Kidney tubule cell (primary cell): ENCODE measurements at places on chromosomes 2 and 18.

GRCh38 chr18:13433685-13434084, 215.1 kb downstream of the LDLRAD4 start:
- no peak for DNase-seq

DNA sequence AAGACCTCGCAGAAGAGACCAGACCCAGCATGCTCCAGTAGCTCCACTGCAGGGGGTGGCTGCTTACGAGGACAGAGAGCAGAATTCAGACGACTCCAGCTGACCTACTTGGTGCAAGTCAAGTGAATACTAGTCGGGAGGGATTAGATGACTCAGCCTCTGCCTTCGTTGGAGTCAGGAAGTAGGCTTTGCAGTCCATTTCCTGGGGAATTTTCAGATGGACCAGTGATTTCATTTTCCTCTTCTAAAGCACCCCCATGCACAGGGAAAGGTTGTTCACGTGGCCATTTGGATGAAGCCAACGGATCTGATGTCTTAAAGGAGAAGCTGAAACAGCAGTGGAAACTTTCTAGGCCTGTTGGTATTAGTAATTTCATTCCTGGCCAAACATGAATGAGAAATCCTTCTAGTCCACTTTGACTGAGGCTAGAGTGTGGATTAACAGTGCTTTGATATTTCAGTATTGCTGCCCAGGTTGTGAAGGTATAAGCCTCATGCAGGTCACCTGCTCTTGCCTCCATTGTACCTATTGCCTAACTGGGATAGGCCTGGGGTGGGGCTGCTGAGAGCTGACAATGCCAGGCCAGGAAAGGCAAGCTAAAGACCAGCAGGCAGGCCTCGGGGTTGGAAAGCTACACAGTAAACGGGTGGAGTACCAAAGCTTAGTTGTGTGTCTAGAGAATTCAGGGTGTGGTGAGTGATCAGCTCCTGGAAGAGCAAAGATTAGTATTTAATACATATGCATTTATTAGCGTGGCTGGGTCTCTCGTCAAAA, 117.6 kb upstream of the FOSL2 start:
- DNase-seq, result peak; percentile 100

- DNase-seq, result peak; percentile 79
Observed at GRCh38 chr2:95530734-95531133, 46.2 kb upstream of the TRIM43B start.

GRCh38 chr2:114684403-114684802, 242.0 kb downstream of the DPP10 start:
- DNase-seq, result no peak

DNA sequence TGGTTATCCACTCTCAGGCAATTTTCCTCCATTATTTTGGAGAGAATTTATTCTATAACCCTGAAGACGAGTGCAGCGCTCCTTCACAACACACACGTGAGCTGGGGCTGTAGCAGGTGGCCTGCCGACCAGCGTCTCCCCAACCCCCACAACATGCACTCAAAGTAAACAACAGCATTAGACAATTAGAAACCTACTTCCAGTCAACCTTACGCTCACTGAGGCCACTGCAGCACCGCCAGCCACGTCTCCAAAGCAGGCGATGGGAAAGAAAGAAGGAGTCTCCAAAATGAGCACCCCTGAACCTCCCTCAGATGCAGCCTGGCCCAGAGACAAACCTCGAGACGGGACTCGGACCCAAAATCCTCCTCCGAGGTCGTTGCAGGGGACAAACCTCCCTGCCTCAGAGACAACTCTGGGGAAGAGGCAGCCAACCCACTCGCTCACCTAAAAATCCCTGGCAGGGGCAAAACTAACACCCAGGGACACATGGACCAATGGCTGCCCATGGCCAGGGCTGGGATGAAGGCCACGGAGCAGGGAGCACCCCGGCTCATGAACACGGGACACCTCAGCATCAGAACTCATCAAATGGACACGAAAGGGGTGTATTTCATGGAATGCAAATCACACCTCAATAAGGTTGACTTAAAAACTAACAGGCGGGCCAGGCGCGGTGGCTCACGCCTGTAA, 2.6 kb downstream of the SLC66A2 start:
- DNase-seq, result no peak

DNA sequence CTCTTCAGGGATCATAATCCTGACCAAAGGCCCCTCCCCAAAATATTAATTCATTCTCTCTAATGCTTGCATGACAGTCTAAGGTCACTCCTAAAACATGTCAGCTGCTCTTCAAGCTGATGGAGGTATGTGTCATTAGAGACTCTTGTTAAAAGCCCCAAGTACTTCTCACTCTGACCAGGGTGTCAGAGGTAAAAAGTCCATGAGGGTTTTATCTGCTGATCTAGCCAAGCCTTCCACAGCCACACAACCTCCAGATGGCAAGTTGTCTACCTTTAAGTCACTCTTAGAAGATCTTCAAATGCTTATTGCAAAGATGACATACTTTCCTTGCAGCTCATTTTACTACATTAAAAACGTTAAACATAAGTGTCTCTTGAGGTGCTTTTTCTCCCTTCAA, 83.6 kb upstream of the ETAA1 start:
- DNase-seq, result no peak

GRCh38 chr2:152920846-152921245, 202.4 kb downstream of the ARL6IP6 start:
- DNase-seq, result peak; percentile 48

DNA sequence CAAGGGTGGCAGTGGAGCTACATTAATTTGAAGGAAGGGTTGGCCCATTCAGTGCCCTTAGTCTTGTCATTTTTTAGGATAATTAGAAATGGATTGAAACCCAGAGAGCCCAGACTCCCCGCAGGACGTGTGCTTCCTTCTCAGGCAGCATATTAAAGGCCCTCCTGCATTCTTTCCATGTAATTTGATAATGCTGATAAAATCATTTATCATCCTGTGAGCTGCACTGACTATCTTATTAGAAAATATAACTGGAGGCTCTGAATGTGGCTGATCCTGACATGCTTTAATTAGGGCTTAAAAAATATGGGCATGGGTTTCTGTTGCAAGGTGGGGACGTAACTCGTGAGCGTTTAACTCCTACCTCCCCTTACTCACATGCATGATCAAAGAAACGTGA, 148.1 kb downstream of the ACKR3 start:
- DNase-seq, result no peak

DNA sequence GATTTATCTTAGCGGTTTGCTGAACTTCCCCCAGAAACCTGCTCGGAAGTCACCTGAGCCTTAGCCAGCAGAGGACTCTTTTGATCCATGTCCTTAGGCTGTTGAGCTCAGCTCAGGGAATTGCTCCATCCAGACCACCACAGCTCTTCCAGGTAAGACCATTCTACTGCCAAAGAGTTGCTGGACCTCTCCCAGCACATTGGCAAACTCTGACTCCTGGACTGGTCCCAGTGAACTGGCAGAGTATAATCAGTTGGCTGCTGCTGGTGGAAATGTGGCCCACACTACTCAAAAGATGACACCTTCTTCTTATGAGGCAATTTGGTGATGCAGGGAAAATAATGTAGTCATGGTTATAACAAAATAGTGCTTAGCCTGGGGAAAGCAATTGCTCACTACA, 308.8 kb upstream of the FIGN start:
- DNase-seq, result no peak

GRCh38 chr2:236998758-236999157, 86.9 kb upstream of the COPS8 start:
- DNase-seq, result no peak

DNA sequence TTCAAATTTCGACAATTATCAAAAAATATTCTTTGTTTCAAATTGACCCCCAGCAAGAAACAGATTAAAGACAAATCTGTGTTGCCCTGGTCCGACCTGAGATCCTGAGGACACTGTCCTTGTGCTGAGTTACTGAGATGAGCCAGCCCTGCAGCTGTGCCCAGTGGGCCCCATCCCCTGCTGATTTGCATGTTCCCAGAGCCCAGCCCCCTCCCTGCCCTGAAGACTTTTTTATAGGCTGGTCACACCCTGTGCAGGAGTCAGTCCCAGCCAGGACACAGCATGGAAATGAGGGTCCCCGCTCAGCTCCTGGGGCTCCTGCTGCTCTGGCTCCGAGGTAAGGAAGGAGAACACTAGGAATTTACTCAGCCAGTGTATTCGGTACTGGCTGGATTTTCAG, 31.4 kb upstream of the ZNG1B start:
- no peak for DNase-seq

DNA sequence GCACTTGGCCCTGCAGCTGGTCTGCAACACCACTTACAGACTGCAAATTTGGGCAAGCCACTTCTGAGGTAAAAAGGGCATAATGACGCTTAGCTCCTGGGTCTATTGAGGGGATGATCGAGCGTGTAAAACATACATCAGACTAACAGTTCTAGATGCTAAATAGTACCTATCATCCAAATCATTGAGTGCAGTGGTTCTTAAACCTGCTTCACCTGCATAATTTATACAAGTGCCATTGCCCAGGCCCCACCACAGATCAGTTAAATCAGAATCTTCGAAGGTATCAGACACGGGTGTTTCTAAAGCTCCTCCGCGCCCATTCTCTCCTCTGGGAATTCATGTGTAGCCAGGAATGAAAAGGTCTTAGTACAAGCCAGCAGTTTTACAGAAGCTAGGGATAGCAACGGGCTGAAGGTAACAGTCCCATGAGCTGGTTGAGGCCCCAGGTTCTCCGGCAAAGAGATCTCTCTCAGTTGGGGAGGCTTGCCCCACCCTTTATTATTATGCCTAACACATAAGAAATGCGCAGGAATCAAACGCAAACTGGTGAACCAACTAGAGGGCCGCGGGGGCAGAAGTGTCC, 737 bp upstream of the RNF181 start:
- DNase-seq, result no peak

DNA sequence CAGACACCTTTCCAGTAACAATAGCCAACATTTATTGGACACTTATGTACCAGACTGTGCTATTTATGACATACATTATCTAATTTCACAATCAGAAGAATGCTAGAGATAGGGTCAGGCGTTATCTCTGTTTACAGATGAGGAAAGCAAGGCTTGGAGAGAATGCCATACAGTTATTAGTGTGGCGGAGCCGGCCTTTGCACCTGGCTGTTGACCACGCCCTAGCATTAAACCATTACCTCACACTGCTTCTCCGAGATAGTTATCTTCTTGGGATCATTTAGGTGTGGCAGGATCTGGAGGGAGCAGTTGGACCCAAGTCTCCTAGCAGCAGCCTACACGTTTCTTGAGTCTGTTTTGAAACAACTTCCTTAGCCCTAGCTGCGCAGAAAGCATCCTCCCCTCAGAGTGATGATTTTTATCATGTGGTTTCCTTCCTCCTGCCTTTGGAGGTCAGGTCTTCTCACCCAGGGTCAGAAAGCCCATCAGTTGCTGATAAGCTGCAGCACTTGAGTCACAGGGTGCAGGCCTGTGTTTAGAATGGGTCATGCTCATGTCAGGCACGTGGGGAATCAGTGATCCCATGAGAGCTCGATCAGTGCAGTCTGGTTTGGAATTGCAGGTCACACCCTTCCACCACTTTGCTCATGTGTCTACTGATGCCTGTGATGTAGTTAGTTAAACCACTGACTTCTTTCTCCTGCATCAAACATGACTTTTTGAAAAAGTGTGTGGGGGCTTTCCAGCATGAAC, 118.2 kb downstream of the SPTBN1 start:
- DNase-seq, result peak; percentile 78

DNA sequence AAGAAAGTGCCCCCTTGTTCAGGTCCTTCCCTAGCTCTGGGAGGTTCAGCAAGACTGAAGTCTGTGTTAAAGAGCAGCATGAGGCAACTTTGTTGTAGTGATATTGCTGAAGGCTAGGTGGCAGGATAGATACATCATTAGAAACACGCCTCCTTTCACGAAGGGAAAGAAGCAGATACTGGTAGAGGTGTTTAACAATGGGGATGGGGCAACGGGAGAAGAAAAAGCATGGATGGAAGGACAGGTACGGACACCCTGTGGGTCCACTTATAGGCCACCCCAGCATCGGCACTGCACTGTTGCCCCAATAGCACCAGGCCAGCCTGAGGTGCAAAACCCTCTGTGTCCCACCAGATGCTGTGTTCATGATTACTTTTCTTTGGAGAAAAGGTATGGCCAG, 3.5 kb upstream of the IGFBP5 start:
- peak; percentile 75 for DNase-seq

DNA sequence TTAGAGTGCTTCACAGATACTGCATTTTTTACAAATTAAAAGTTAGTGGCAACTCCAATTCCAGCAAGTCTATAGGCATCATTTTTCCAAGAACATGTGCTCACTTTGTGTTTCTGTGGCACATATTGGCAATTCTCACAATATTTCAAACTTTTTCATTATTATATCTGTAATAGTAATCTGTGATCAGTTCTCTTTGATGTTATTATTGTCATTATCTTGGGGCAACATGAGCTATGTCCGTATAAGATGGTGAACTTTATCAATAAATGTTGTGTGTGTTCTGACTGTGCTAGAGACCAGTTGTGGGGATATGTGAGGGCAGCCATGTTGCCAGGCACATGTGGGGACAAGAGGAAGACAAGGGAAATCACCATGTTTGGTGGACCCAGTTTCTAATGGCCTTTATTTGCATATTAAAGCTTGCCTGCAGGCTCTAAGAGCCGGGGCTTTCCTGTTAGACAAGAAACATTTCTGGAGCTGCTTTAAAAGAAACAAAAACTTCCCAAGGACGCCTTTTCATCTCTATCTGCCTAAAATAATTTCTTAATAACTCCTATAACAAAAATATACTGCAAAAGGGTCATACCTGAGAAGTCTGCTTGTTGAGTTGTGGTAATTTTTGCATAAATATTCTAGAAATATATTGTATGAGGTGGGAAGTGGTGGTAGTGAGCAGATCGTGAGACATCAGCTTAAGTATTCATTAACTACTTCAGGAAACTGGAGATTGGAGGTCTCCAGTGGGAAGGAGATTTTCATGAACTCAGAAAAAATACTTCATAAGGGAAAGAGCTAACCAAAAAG, 37.2 kb downstream of the KYNU start:
- peak; percentile 63 for DNase-seq

DNA sequence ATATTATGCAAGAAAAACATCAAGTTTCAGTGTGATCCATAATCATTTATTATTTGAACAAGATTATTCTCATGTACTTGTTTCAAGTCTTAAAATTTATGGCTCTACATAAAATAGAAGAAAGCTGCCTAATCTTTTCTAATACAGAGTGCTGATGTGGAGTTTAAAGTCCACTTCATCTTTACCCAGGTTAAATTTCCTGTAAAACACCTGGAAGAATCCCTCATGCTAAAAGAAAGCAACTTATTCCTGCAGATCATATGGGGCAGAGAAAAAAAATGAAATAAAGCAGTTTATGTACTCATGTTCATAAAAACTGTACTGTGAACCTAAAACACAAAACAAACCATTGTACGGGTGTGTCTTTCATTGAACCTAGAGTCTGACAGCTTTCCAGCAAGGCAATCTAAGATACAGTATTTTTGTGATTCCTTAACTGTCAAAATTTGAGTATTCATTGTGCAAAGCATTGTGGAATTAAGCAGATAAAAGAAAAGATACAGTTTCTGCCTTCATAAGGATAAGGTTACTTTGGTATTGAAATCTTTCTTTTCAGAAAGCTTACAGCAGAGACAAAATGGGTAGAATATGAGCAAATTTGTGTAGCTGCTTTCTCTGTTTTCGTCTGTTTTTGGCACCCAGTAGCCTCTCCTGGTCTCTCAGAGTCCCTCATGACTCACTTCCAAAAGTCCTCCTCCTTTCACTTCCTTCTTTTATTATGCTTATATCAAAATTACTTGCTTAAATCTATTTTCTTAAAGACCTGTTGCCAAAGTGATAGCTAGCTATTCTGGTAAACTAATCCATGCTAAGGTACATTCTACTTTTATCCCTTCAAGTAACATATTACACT, 26.9 kb upstream of the GLS start:
- DNase-seq, result no peak
